Stimulated activated CD8-positive, alpha-beta memory T cell treated with anti-CD3 and anti-CD28 coated beads, Interleukin-4, amount 100 ng/mL, for 4 hours (primary cell): ENCODE measurements at places on chromosomes 11 and 22.

DNA sequence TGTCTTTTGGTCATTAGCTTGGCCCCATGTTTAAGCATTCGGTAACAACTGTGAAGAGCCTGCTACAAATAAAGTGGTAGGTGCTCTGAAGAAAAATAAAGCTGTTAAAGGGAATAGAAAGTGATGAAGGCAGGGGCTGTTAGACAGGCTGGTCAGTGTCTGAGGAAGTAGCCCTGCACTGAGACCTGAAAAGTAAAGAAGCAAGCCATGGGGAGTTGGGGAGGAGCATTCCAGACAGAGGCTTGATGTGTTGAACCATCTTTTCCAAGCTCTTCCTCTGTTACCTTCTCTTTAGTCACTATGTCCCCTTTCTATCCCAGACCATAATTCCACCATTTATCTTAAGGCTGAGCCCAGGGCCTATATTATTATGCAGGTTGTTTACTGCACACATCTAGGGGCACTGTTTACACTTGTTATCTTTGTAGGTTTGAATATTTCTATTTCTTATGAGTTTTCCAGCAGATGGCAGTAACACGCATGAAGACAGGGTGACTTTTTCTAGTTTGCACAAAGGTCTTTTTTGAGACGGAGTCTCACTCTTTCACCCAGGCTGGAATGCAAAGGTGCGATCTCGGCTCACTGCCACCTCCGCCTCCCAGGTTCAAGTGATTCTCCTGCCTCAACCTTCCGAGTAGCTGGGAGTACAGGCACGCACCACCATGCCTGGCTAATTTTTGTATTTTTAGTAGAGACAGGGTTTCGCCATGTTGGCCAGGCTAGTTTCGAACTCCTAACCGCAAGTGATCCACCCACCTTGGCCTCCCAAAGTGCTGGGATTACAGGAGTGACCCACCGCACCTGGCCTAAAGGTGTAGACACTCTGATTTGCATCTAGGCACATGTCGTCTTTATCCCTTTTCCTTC is 23.0 kb downstream of the ZFTA start:
- DNase-seq = no peak

DNA sequence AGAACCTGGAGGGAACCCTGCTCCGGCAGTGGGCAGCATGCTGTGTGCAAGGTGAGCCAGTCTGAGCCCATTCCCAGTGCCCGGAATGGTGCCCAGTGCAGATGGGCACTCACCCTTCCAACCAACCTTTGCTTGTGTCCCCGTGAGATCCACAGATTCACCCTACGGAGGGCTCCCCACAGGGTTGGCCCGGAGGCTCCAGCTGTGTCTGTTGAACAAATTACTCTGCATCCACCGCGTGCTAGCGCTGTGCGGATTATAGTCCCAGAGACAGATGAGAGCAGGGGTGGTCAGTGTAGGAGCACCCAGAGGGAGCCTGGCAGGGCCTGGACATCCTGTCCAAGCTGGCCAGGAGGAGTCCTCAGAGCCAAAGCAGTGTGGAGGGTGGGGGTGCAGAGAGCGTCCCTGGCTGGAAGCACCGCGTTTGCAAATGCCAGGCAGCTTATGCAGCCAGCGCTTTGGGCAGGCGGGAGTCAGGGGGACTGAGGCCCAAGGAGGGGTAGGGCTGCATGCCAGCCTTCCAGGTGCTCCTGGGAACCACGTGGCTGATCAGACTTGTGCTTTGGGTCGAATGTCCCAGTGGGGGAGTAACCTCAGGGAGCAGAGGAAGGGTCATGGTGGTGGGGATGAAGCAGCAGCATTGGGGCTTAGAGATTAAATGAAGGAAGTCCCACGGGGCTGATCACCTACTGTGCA is 80.5 kb downstream of the KCNQ1 start:
- no peak for DNase-seq

DNA sequence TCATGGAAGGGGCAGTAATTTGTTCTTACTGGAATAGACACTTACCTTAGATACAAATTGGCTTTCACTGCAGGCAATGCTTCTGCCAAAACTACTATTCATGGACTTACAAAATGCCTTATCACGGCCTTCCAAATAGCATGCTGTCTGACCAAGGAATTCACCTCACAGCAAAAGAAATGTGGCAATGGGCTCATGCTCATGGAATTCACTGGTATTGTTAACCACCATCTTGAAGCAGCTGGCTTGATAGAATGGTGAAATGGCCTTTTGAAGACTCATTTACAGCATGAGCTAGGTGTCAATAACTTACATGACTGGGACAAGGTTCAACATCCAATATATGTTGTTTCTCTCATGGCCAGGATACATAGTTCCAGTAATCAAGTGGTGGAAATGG is 21.9 kb downstream of the OR5B21 start:
- no peak for DNase-seq

DNA sequence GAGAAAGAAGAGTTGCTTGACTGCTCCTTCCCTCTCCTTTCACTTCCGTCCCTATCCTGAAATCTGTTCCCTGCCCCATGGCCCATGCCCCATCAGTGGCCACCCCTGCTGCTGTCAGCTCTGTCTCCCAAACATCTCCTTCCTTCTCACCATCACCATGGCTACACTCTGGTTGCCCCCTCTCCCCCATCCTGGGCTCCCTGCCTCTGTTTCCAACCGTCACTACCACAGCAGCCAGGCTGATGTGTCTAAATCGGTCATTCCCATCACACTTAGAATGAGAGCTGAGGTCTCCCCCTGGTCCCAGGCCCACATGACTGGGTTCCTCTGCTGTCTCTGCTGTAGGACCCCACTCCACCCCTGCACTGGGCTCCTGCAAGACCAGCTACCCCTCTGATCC is 54.6 kb upstream of the EIF3D start:
- DNase-seq = no peak

DNA sequence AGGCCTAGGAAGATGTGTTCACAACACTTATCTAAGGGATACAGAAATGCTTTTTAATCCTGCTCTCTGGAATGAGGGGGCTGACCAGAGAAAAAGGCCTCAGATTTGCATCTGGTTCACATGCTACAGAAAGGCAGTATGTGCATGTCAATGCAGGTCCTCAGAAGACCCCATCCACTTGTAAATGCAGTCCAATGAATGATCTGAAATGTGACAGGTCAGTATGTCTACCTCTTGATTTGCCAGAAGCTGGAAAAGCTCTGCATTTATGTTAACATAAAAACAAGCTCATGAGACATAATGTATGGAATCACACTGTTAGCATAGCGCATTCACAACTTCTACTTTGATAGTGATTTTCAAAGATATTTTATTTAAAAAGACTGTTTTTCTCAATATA is 367.4 kb upstream of the CHORDC1 start:
- DNase-seq = no peak

DNA sequence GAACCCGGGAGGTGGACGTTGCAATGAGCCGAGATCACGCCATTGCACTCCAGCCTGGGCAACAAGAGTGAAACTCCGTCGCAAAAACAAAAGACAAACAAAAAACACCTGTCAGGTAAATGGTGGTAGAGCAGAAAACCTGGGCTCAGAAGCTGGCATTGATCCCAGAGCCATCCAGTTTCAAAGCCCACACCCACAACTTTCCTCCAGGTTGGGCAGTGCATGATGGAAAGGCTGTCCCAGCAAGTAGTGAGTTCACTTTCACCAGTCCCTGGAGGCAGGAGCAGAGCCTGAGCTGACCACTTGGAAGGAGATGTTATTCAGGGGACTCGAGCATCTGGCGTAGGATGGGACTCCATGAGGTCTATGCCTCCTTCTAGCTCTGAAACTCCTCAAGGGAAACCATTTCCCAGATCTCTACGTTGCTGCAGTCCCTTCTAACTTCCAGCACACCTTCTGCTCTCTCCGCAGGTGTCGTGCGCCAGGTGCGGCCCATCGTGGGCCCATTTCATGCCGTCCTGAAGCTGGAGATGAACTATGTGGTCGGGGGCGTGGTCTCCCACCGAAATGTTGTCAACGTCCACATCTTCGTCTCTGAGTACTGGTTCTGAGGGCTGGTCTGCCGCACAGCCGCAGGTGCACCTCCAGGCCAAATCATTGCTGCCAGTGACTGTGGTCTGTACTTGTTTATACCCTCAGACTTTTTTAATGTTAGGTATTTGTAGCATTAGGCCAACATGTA is 71.6 kb upstream of the ATXN10 start:
- DNase-seq = no peak

- no peak for DNase-seq
Measured at GRCh38 chr11:12897867-12898266, 111.2 kb upstream of the RASSF10 start.

- DNase-seq = no peak
Measured at GRCh38 chr11:14668731-14669301, 25.2 kb downstream of the PDE3B start.

- no peak for DNase-seq
Measured at GRCh38 chr11:34891611-34892010, 24.6 kb downstream of the APIP start.

DNA sequence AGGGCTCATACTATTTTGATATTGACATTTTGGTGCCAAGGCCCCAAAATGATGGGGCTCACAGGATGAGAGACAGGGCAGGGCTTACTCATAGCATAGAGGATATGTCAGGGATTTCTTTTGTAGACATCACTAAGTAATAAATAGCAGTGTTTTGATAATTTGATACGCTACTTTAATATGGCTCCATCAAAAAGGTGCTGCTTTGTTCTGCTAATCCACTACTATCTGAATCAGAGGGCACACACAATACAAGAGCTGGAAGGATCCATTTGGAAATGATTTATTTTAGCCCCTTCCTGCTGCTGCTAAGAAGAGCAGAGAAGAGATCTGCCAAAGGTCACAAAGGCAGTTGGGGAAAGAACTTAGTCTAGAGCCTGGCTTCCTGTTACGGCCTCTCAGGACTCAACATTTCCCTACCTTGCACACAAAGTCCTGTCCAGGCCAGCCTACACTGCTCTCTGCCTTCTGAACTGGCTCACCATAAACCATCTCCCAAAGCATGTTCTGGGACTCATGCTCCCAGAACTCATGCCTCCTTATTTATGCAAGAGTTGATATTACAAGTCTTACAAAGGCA is 261.3 kb upstream of the ARHGAP20 start:
- DNase-seq = no peak

DNA sequence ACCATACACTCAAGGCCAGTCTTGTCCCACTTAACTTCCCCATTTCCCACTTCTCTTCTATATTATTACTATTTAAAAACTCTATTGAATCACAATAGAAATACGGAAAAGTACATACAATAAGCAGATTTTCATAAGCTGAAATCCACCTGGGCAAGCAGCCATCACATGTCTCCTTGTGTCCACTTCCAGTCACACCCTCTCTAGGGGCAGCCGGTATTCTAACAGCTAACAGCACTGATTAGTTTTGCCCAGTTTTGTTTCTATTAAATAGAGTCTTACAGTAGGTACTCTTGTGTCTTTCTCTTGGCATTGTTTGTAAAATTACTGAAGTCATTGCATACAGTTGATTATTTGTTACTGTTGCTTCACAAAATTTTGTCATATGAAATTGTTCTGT is 37.8 kb downstream of the PPP6R3 start:
- no peak for DNase-seq

DNA sequence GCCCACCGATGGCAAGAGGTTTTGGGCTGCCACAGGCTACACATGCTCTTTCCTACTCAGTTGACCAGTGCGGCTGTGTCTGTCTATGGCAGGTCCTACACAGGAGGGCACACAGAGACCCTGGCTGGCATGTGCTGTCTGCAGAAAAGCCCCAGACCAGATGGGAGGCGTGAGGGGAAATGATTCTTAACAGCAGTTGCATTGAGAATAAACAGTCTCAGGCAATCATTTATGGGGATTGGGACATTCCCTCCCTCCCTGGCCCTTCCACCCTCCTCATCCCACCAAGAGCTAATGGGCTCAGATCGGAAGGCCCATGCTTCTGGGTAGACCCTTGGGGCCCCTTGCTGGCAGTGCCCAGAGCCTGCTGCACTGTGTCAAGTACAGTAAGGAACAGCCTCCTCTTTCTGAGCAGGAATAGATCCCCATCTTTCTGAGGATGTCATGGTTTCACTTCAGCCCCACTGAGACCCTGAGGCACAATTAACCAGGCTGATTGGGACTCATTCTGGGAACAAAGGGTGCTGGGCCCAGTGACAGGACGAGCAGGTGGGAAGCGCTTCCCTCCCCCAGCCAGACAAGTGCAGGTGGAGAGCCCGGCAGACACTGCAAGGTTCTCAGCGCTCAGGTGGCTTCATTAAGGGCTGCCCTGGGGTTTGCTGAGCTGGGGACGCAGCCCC is 28.3 kb downstream of the TSPAN18 start:
- no peak for DNase-seq

- no peak for DNase-seq
Measured at GRCh38 chr22:44406341-44407170, 91.5 kb downstream of the RTL6 start.

GRCh38 chr11:12420706-12421105 is 43.3 kb downstream of the PARVA start:
- no peak for DNase-seq

- no peak for DNase-seq
Measured at GRCh38 chr11:92698742-92699141, 270.7 kb upstream of the MTNR1B start.

- DNase-seq = no peak
Measured at GRCh38 chr22:27094633-27095308, 437.4 kb downstream of the MIAT start.

DNA sequence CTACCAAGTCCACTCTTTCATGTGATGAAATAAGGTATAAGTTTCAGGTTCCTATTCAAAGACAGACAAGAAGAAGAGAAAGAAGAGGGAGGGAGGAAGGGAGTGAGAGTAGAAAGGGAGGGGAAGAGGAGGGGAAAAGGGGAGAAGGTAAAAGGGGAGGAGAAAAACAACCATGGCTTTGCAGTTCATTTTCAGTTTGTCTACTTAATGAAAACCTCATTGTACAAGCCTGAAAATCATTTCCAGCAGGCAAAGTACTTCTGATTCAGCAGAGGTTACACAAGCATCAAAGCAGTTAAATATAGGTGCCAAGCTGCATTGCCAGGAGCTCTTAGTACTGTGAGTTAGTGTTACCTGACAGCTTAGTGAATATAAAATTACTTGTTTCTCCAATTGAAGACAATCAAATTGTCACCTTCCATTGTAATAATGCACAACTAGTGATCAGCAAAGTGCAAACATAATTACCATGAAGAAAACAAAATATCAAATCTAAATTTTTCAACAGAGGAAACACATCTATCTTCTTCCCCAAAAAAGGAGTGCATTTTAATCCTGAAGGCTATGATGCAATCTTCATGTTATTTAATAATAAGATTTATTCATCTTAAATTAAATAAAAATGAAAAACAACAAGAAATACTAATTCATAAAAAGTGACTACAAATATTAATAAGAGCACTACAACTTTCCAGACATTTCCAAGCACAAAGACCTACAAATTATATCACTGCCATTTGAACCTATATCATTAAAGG is 8.2 kb downstream of the SOX6 start:
- DNase-seq = no peak

GRCh38 chr11:107851704-107852310 is 6.8 kb downstream of the SLC35F2 start:
- no peak for DNase-seq
